ENCODE measurements at places on chromosomes 3 and 15.

- no peak for DNase-seq
These were observed 66.8 kb upstream of the ATP11B start for GRCh38 chr3:182726258-182727142.

DNA sequence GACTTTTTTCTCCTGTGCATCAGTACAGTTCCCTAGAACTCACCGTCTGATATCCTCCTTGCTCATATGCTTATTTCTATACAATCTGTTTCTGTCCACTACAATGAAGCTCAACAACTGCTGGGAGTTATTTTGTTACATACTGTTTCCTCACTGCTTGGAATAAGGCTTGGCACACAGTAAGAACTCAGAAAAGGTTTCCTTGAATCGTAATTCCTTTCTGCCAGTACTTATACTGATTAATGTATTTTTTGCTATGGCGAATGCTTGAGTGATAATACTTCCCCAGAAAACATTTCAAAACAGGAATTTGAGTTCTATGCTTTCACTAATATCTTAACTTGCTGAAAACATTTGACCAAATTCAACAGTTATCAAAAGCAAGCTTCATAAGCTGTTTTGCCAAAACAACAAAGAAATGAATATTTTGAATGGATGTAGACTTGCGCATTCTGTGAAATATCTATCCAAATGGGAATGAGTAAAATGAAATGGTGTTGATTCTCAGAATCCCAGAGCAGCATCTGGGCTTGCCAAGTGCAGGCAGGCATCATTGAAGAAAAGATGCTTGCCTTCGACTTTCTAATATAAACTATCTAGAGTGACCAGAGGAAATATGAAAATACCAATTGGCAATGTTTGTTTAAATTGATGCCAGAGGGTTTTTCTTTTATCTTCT is 286.3 kb downstream of the RAP2B start:
- DNase-seq: no peak

GRCh38 chr15:39059917-39060316 is 495.3 kb upstream of the RASGRP1 start:
- no peak for DNase-seq

- peak; percentile 73 for DNase-seq
These were observed 27.5 kb upstream of the CFAP161 start for GRCh38 chr15:81106560-81106959.

- no peak for DNase-seq
These were observed 37.5 kb downstream of the ARHGAP31 start for GRCh38 chr3:119331661-119332060.

GRCh38 chr3:12472796-12473195 is 11.5 kb upstream of the TSEN2 start:
- DNase-seq: no peak

GRCh38 chr3:140014831-140015495 is 80.0 kb downstream of the CLSTN2 start:
- DNase-seq: no peak

DNA sequence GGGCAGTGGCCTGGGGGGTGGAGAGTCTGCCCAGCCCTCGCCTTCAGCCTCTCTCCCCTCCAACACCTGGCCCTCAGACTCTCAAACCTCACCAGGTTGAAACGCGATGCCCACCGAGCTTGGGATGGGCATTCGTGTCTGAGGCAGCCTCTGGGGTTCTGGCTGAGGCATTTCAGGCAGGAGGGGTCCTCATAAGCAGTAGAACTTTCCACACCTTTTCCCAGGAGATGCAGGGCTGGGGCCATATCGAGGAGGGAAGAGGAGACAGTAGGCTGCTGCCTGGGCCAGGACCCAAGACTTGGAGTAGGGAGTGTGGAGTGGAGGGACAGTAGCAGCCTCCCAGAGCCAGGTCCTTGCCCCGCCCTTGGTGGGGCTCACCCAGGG is 24.6 kb downstream of the ACAA1 start:
- no peak for DNase-seq

DNA sequence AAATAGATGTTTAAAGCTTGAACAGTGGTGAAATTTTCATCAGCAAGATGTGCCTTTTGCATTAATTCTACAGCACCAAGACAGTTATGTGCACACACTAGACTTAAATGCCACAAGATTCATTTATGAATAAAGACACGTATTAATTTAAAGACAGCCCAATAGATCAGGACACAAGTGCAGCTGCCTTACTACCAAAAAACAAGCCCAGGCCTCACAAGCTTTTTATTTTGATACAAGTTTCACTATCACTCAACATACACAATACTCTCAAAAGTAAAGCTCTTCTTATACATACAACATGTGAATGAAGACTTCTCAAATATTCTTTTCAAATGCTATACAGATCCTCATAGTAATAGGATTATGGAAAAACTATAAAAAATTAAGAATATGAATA is 2.4 kb downstream of the ACAP2 start:
- DNase-seq: no peak

GRCh38 chr15:97517737-97518136 is 442.8 kb upstream of the ARRDC4 start:
- no peak for DNase-seq

- DNase-seq: no peak
These were observed 72.0 kb downstream of the CPN2 start for GRCh38 chr3:194279101-194279500.

DNA sequence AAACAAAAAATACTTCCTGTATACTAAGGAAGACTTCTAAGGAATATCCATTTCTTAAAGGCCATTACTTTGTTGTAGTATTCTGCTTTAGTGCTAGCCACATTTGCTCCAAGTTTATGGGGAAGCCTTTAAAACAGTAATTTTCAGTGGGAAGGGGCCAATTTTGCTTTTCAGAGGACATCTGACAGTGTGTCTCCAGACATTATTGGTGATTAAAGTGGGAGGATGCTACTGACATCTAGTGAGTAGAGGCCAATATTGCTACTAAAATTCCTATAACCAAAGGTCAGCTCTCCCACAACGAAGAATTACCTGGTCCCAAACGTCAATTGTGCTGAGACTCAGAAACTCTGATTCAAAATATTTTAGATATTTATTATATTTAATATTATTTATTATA is 24.8 kb downstream of the SLC28A2 start:
- DNase-seq: peak; percentile 27

DNA sequence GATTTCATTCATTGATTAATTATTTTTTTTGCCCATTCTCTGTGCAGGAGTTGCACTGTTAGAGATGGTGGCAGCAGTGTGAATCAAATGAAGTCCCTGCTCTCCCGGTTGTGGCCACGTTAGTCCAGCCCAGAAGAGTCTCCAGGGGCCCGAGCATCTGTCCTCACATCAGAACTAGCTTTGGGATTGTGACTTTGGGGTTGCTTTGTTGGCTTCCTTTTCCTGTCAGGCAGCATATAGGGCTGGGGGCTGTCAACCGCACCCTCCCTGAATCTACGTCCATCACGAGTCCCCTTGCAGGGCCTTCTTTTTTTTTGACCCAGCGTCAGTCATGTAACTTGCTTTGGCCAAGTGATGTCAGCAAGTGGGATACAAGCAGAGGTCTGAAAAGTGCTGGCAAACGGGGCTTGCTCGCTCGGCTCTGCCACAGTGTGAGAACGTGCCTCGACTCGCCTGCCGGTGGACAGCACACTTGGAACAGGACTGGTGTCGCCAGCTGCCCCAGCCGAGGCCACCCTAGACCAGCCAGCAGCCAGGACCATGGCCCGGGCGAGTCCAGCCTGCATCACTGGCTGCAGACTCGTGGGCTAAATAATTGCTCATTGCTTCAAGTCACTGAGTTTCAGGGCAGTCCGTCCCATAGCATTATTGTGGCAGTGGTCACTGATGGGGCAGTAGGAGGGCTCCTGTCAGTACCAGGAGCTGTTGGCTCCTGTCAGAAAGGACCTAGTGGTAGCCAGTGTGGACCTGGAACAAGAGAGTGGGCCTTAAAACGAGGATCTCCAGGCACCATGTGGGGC is 151.6 kb upstream of the MEF2A start:
- DNase-seq: no peak

GRCh38 chr3:197600796-197601565 is 45.2 kb upstream of the BDH1 start:
- no peak for DNase-seq

GRCh38 chr3:151203051-151203420 is at the start of gene GPR171:
GPR171 (minus strand) TSS chr3:151203216; CDS start chr3:151199386, 3,830 bp downstream.
- peak; percentile 76 for DNase-seq

- no peak for DNase-seq
These were observed 92.4 kb downstream of the GHSR start for GRCh38 chr3:172355836-172356235.

DNA sequence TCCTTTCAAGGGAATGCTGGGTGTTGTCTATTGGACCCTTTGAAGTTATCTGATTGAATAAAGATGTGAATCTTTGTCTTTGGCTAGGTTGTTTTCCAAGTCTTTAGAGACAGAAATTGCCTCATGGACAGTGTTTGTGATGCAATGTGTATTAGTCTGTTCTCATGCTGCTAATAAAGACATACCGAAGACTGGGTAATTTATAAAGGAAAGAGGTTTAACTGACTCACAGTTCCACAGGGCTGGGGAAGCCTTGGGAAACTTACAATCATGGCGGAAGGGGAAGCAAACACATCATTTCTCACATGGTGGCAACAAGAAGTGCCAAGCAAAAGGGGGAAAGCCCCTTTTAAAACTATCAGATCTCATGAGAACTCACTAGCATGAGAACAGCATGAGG is 88.8 kb upstream of the PLXND1 start:
- DNase-seq: no peak

DNA sequence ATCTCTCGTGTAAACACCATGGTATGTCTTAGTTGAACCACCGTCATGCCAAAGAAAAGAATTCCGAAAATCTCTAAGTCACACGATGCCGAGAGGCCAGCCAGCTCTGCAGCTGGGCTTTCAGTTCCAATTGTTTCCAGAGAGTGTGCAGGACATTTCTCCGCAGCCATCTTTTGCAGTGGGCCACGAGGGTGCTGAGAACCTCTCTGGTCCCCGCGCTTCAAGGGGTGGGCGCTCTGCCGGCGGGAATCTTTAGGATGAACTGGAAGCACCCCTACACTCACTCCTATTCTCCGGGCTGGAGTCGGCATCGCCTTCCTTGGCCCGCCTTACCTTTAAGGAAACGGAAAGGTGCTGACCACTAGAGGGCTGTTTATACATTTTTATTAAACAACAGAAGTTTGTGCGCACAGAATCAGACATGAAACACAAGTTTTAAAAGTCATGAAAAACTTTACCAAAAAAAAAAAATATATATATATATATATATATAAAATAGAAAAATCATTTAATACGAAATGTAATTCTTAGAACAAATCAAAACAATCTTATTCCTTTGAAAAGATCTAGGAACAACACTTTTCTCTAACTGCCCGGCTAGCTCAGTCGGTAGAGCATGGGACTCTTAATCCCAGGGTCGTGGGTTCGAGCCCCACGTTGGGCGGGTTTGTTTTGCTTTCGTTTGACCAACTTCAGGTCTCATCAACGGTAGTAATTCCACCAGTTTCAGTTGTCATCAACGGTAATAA is 12.5 kb upstream of the MORF4L1 start:
- peak; percentile 44 for DNase-seq

DNA sequence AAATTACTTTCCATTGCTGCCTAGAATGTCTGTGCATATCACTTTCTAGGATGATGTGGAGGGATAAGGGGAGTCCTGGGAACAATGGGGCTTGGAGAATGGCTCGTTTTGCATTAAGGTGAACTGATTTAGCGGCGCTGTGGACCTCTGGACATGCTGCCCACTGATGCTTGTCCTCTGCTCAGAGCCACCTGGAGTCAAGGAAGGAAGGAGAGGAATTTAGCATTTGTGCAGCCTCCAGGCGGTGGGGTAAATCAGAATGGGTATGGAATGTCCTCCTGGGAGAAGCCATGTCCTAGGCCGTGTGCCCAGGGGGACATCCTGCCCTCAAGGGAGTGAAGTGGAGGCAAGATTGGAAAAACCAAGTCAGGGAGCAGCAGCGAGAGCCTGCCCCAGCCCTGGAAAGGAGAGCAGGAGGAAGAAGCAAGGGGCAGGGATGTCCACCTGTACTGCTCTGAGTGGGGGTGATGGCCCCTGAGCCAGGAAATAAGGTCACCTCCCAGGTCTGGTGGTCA is 37.8 kb downstream of the KY start:
- DNase-seq: no peak

DNA sequence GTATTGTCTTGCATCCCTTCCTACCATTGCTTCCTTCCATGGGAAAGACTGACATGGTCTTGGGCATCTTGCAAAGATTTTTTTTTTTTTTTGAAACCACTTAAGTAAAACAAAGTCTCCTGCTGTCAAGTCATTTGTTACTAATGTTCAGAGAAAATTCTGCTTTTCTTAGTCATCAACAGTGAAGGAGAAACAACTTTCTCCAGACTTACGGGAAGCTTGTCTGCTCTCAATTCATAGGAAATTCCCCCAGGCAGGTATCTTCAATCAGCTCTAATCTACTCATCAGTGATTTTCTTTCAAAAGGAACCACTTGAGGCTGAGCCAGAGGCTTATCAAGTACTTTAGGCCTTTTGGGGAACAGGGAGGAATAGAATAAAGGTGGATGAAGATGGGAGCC is 15.9 kb upstream of the DRD3 start:
- DNase-seq: no peak

GRCh38 chr3:154668835-154669234 is 238.8 kb upstream of the GPR149 start:
- DNase-seq: no peak

GRCh38 chr15:74006774-74007639 is 12.5 kb downstream of the PML start:
- no peak for DNase-seq

- no peak for DNase-seq
These were observed 23.7 kb downstream of the CYP19A1 start for GRCh38 chr15:51314391-51315337.

- DNase-seq: no peak
These were observed 55.8 kb downstream of the HHLA2 start for GRCh38 chr3:108352176-108352575.

DNA sequence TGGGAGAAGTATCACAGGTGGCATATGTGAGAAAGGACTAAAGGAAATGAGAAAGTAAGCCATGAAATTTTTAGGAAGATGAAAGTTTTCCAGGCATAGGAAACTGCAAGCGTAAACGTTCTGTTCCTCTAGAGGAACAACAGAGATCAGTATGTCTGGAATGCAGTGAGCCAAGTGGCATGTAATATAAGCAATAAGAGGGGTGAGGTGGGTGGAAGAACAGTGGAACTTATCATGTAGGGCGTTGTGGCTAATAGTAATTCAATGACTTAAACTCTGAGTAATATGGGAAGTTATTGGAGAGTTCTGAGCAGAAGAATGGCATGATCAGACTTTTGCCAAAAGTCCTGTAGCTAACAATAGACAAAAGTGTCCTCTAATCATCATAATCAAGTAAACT is 902.9 kb downstream of the EPHA3 start:
- no peak for DNase-seq
